ENCODE measurements at places on chromosomes 12 and 14.

DNA sequence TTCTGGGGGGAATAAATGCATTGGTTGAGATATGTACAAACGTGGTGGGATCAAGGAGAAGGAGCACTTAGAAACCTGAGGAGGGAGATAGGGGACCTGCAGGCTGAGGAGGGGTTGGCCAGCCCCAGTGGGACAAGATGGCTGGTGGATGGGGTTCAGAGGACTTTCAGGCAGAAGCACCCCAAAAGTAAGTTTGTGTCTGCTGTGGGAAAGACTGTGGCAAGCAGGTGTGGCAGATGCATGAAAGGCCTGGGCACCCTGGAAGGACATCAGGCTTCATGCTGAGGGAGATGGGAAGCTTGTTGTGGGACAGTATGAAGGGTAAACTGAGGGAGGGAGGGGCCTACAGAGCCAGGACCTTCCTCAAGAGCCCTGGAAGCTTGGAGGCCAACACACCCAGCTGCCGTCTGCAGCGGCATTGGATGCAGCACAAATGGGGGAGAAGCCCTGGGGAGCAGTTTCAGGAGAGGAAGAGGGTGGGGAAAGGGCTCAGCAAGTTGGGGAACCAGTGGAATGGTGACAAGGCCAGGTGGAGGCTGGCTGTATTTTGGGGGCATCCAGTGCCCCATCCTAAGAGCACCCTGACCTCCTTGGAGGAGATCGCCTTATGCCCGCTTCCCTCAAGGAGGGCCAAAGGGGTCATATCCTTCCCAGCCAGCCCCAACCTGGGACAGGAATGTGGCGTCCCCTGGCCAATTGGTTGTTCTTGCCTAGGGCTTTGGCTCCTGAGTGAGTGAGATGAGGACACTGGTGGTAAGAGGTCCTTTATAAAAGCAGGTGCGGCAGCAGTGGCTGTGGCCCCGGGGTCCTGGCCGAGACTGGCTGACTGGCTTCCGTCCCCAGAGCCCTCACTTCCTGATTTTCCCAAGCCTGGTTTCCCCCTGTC lies 20.7 kb downstream of the NFKBIA start:
- no peak for DNase-seq

DNA sequence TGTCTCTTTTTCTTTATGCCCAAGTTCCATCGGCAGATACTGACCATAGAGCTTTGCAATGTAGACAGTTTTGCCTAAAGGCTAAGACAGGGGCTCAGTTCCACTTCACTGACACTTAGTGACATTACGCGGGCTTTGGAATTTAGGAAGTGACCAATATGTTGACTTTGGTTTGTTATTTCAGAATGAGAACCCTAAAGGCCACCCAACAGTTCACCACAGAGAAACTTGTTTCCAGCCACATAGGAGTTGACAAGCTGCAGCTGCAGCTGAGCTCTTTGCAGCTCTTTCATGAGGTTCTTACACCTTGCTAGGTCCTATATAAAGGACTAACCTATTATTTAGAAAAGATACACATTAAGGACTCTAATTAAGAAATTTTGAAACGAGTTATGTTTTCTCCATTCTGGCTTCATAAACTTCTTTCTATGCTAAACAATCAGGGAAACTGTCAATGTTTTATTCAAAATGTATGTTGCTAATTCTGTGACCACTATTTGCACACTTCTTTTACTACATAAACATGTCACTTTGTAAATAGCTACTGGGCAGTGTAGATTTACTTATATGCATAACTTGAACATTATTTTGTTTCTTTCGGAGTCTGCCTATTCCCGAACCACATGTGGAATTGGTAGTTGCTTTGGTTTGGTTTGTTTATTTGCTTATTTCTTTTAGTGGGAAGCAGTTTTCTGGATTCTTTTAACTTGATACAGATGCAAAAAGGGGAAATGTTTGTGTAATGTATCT lies 18.5 kb upstream of the KLRD1 start:
- peak; percentile 27 for DNase-seq

GRCh38 chr12:51850965-51851299 lies 2.4 kb upstream of the FIGNL2 start:
- no peak for DNase-seq

DNA sequence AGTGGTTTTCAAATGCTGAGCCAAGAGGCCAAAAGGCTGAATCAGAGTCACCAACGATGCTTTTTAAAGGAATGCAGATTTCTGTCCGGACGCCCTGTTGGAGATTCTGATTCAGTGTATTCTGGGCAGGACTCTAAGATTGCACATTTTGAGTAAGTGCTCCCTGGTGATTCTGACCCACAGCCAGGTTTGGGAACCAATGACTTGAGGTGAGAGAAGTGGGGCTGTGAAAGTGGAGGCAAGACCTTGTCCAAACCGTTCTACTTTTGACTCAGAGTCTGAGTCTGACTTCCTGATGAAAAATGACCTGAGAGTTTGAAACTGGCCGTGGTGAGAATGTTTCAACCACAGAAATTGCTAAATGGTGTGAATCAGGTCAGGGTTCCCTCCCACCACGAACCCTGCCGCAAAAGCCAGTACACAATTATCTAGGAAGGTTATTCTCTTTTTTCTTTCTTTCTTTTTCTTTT lies 90.2 kb downstream of the NTN4 start:
- no peak for DNase-seq

- no peak for DNase-seq
These were observed 1103.1 kb downstream of the VRK1 start for GRCh38 chr14:97900196-97900854.

DNA sequence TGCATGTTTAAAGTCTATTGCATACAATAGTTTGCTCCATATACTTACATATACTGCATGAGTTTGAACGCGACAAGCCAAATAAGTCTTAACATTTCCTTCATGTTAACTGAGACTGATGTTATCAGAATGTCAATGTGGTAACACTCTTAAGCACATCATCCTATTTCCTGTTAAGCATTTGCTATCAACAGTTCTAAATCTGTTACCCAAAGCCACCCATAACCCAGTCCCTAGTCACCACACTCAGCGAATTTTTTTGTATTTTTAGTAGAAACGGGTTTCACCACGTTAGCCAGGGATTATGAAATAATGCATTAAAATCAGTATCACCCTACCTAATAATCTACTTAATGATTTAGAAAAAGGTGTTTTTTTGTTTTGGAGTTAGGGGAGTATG lies 39.4 kb downstream of the HNRNPC start:
- DNase-seq: no peak

DNA sequence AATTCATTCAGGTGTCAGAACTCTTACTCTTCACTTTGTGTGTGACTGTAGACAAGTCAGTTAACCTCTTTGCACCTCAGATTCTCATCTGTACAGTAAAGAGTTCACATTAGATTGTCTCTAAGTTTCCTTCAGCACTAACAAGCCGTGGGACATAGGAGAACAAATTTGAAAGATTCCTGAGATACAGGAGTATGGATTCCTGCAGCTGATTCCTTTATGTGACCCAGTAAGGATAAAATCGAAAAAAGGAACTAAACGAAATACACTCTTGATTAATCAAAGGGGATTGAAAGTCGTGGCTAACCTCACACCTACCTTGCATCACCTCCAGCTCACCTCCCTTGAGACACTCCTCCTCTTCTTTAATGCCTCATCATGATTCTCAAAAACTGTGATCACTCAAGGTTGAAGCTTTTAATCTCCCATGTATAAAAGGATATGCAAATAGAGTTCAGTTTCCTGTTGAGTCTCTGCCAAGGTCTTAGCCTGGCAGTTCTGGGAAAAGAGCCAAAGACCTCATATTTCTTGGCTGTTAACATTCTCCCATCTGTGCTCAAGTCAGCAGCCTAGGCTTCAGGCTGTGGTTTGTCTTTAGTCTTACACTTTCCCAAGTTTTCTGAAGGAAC lies 156.6 kb downstream of the DAD1 start:
- DNase-seq: no peak

- DNase-seq: no peak
These were observed 364.3 kb upstream of the DDHD1 start for GRCh38 chr14:53517270-53517960.
